ENCODE measurements at places on chromosomes 13 and 19.

DNA sequence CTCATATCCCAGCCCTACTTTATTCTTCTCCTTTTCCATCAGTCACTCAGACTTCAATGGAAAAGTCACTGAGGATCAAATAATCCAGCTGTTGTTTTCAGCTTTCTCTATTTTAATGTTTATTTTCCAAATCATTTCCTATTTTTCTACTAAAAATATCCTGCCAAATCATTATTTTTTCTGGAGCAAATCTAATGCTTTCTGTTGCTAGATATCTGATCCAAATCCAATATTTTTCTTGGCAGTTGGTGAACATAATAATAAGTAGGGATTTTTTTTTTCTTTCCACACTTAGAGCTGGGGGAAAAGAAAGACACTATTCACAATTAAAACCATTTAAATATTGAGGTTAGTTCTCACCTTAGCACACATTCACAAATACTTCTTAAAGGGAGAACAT, 656.1 kb downstream of the DACH1 start:
- DNase-seq = no peak

- DNase-seq = no peak
Observed at GRCh38 chr19:4183967-4184717, 1.7 kb downstream of the ANKRD24 start.

DNA sequence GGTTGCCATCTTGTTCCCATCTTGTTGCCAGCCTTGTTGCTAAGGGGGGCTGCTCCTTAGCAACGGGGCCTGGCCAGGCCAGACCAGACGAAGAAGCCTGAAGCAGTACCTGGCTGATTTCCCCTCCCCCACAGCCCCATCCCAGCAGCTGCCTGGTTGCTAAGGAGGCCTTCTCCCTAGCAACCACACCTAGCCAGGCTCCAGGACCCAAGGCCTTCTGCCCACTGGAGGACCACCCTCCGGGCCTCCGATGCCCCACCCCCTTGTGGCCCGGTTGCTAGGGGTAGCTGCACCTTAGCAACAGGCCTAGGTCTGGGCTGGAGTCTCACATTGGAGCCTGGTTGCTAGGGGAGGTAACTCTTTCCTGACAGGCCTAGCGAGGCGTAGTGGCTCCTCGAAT, 3.9 kb downstream of the PRRG2 start:
- DNase-seq = no peak

- no peak for DNase-seq
Observed at GRCh38 chr13:94758436-94758960, 46.2 kb upstream of the SOX21 start.

GRCh38 chr19:6109947-6110346, 353 bp downstream of the RFX2 start:
- DNase-seq = no peak

- no peak for DNase-seq
Observed at GRCh38 chr13:71368336-71368735, 498.7 kb downstream of the DACH1 start.

- peak; percentile 30 for DNase-seq
Observed at GRCh38 chr13:24905242-24905641, 141.3 kb downstream of the RNF17 start.

GRCh38 chr13:30923418-30923817, 9.0 kb upstream of the TEX26 start:
- DNase-seq = no peak

GRCh38 chr13:23979361-23980159, 82.3 kb upstream of the C1QTNF9B start:
- DNase-seq = peak; percentile 32

DNA sequence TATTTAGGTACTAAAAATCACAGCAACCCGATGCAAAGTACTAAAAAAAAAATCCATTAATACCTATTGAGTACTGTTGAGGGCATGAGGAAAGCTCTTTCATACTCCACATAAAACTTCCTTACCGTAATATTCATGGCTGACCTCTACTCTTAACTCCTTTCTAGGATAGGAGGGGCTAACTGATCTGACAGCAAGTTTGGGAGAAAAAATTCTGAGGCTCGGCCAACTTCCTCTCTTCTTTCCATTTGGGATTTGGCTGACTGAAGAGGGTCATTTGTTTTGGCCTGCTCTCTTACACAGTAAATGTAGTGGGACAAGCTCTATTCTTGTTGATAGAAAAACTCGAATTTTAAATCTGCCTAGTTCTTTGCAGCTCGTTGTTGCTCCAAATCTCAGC, 9.4 kb upstream of the USPL1 start:
- no peak for DNase-seq

- DNase-seq = peak; percentile 92
Observed at GRCh38 chr13:24254146-24254841, 55.1 kb upstream of the C1QTNF9 start.

DNA sequence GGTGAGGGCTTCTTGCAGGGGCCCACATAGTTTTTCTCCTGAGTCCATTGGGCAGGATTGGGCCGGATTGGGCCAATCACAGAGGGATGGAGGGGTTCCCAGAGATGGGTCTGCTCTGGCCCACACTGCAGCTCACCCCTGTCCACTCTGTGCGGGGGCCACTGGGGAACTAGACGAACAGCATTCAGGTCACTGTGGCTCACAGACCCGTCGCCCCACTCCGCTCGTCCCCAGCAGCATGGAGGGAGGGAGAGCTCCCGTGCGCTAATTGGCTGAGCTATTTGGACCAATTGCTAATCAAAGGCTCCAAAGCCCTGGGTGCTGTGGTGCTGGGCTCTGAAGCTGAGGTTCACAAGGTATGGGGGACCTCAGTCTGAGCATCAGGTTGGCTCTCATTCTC, 11.3 kb downstream of the NACC1 start:
- no peak for DNase-seq

DNA sequence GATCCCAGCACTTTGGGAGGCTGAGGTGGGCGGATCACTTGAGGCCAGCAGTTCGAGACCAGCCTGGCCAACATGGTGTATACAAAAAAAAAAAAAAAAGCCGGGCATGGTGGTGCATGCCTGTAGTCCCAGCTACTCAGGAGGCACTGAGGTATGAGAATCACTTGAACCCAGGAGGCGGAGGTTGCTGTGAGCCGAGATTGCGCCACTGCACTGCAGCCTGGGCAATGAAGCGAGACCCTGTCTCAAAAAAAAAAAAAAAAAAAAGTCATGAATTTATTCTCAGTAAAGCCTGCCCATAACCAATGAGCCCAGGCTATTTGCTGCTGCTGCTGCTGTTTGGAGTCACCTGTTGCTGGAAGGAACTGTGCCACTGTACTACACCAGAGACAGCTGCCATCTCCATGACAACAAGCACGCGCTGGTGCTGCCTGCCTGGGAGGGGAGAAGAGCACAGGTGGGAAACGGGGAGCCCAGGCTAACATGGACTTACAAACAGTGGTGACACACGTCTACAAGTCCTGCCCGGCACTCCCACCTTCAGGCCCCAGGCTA, 11.3 kb downstream of the ZFR2 start:
- DNase-seq = no peak

GRCh38 chr13:39415008-39415802, 187.8 kb downstream of the LHFPL6 start:
- DNase-seq = peak; percentile 30

GRCh38 chr13:113140677-113141600, 17.5 kb upstream of the PROZ start:
- DNase-seq = no peak

GRCh38 chr19:13091400-13092157, 11.1 kb downstream of the LYL1 start:
- no peak for DNase-seq

GRCh38 chr19:39032063-39032918, at the start of gene FBXO27:
Gene FBXO27, minus strand, starts transcription at chr19:39032549. Its CDS starts 322 bp downstream, at chr19:39032227.
- DNase-seq = no peak

DNA sequence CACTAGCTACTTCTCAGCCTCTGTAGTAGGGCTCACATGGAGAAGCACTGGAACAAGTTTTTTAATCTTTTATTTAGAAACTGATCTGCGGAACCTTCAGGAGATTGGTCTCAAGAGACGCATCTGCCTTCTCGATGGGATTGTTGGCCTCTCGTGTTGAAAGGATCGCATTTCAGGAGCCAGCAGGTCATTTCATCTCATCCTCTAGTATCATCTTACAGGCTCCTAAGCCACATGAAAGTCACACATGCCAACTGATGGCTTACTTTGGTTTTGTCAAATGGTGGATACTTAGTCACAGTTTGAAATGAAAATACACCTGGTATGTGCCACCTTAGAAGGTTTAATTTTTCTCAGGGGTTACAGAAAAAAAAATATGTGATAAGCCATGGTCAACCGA, 1703.6 kb downstream of the EFNB2 start:
- no peak for DNase-seq

DNA sequence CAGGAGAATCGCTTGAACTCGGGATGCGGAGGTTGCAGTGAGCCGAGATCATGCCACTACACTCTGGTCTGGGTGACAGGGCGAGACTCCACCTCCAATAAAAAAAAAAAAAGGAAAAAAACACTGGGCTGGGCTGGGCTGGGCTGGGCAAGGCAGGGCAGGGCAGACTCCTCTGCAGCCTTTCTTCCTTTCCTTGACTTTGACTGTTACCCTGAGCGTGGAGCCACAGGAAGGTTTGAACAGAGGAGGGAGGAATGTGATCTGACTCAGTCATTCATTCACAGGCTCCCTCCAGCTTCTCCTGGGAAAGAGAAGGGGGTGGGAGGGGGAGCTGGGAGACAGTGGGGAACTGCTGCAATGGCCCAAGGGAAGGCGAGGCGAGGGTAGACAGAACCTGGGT, 2.7 kb upstream of the ACTN4 start:
- DNase-seq = no peak

DNA sequence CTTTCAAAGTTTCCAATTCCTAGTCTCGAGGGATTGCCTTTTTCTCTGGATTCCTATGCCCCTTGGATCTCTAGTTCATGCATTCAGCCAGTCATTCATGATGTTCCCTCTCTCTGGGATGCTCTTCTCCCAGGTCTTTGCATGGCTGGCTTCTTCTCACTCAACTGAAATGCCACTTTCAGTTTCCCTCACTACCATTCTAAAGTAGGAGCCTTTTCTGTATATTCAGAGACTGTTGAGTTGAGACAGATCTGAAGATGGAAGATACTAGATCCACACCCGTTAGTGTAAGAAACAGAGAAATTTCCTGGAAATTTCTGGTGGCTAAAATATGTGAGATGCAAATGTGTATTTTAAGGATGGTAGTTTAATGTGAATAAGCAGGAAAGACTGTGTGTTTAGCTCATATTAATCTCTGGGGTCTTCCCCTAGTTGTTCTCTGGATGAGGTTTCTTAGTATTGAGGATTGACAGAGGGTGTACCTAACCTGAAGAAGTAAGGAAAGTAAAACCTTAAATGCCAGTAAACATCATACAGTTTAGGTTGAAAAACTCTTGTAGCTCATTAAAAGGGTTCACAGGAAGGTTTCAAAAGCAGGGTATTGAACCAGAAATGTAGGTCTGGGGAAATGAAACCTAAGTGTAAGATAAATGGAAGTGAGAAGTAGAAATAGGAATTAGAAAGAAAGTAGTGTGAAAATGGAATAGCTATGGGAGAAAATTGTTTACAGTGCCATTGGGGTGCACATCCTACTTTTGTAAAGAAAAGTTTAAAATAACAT, 331.3 kb downstream of the NDFIP2 start:
- DNase-seq = no peak

DNA sequence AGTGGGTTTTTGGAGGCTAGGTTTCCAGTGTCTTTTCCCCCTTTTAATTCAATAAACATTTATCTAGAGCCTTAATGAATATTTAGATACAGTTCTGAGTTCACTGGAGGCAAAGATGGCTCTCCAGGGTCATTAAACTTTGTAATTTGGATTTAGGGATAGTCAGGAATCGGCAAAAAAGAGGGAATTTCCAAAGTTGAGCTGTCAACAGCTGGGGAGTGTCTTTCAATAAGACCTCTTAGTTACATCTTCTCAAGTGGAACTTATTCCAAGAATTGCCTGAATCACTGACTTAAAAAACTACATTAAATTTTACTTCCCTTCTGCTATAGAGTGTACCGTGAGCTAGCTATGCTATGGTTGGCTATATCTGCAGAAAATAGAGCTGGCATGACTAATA, 2.0 kb downstream of the LRCH1 start:
- DNase-seq = no peak

- peak; percentile 95 for DNase-seq
Observed at GRCh38 chr13:109790942-109791605, 4.7 kb upstream of the IRS2 start.

DNA sequence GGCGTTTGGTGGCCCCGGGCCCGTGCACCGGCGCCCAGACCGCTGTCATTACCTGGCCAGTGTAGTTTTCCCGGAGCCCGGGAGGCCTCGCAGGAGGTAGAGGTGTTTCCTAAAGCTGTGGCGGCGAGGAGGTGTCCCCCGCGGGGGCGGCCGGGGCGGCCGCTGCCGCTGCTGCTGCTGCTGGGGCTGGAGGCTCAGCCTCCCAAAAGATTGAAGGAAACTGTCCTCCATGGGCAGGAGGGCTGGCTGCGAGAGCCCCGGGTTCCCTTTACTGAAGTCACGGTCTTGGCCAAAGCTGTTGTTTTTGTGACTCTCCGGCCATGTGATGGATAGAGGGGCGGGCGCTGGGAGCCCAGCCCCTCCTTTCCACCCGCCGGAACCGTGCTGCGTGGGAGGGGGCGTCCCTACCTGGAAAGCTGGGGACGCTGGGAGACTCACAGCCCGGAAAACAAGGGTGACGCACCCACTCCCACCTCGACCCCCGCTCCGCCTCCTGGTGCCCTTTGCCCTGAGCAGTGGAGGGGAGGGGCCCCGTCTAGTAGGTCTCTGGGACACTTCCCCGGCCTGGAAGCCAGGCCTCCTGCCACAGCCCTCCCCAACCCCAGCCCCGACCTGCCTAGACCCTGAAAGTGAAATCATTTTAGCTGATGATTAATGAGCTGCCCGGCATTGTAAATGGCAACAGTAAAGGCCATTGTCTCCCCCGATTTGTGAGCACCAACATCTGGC, at the start of gene N4BP2L1:
TSS of gene N4BP2L1 (minus strand) at position 279 of the 729 bp plus-strand sequence. CDS start at position 231, 48 bp downstream.
- peak; percentile 55 for DNase-seq

DNA sequence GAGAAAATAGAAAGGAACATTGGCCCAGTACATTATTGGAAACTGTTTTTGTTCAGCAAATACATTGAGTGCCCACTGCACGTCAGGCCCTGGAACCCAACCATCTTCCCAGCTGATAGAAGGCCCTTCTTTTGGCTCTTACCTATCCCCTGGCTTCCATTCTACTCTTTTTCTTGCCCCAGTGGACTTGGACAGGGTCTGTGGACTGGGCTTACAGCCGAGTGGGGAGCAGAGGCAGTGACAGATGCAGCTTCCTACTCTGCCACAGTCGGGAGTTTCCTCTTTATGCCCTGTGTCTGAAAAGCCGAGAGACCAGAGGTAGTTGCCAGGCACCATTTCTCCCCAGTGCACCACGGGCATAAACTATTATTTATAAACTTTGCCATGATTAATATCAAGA, 70.4 kb downstream of the ARHGAP35 start:
- no peak for DNase-seq

DNA sequence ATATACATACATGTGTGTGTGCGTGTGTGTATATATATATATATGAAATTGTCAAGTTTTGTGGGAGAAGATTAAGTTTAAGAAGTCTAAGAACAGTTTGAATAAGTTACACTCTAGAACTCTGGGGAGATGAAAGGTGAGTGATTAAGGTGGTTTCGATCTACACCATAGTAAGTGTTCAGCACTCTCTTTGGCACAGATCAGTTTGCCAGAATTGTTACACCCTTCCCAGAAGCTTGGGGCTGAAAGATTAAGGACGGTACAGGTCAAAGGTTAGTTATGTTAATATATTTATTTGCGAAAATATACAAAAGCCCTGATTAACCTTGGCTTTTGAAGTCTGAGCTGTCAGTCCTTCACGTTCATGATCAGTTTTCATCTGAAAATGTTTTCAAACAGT, 309.1 kb downstream of the KLF5 start:
- DNase-seq = no peak

- no peak for DNase-seq
Observed at GRCh38 chr13:106332621-106333020, 202.8 kb downstream of the EFNB2 start.

GRCh38 chr13:39311619-39312018, 273.4 kb downstream of the NHLRC3 start:
- DNase-seq = no peak

- DNase-seq = no peak
Observed at GRCh38 chr13:104198801-104199200, 1132.6 kb upstream of the SLC10A2 start.
